Posterior vena cava (tissue), 2 donors: ENCODE measurements at places on chromosomes 5 and 9.

GRCh38 chr9:27626244-27627187 is 53.2 kb upstream of the C9orf72 start:
- no peak for DNase-seq

DNA sequence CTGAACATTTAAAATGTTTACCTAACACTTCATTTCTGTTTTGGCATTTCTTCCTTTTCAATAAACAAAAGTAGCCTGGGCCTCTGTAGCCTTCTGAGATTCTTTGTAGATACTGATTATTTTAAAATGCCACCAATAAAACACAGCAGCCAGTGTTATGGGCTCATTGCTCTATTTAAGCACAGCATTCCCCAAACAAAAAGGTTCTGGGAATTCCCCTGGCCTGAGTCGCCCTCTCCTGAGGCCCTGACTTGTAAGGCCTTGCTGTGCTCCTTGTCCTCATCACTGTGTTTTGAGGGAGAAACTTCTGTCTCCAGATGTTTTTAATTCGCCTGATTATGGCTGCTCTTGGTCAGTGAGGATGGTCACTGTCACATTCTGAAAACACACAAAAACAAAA is 33.0 kb upstream of the CTXN3 start:
- no peak for DNase-seq

GRCh38 chr9:75965231-75965630 is 74.8 kb downstream of the PCSK5 start:
- no peak for DNase-seq

GRCh38 chr5:86152988-86153560 is 464.7 kb upstream of the COX7C start:
- DNase-seq = no peak

GRCh38 chr5:14269395-14269794 is 126.3 kb downstream of the TRIO start:
- no peak for DNase-seq

DNA sequence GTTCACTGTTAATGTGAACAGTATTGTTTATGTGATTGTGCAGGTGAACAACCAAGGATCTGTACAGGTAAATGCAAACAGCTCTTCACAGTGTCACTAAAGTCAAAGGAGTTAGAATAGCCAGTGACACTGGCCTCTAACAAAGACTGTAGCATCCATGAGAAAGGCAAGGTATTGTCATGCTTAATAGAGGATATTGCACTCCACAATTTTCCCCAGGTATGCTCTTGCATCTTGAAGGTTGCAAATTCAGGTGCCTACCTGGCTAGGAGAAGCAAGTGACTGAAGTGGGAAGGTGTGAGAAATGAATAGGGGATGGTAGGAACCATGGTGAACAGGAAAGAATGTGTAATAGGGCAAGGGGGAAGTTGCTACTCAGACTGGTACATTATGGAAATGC is 101.2 kb upstream of the EFNA5 start:
- no peak for DNase-seq

DNA sequence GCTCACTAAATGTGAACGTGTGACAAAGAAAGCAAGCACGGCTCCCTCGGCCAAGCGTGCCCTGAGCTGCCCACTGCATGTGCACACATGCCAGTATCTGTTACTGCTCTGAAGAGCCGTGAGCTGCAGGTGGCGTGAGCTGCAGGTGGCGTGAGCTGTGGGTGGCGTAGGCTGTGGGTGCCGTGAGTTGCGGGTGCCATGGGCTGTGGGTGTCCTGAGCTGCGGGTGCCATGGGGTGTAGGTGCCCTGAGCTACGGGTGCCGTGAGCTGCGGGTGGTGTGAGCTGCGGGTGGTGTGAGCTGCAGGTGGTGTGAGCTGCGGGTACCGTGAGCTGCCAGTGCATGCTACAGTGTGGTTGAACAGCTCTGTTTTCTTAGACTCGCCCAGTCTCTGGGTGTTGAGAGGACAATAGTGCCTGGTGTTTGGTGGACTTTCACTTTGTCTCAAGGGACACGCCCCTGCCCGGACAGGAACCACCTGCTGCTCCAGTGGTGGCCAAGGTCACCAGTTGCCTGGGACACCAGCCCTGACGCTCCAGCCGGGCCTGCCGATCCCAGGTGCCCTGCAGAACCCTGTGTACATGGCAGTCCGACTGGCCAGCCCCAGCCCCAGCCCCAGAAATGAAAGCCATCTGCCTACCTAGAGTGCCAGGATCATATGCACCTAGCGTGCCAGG is 6.7 kb downstream of the CCDC187 start:
- DNase-seq = no peak

- DNase-seq = no peak
Measured at GRCh38 chr9:109190151-109190550, 23.1 kb upstream of the FRRS1L start.

DNA sequence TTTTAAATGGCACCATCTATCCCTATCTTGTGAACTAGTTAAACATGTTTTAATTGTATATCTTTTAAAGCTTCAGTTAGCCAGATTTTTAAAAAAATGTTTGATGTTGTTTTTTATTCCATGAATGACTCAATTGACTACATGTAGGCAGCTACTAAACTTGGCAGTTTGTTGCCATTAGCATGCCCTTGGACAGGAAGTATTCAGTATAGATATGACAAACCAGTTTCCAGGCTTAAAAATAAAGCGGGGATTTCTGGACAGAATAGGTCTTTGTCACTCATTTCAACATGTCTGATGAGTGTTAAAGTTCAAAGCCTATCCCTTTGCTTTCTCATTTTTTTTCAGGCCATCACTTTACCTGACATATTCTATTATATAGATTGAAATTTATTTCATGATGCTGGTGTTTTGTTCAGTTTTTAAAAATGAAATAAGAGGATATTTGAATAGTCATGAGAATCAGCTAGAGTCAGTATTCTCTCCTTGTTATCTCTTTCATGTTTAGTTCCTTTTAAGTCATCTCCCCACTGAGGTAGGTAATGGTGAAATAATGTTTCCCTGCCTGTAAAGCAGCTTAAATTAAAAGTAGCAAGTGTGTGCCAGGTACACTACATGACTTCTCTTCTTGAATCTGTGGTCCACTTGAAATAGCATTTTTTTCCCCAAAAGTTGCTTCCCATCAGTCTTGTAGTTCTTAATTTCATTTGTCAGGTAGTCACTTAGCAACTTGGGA is 11.9 kb downstream of the TNFAIP8 start:
- no peak for DNase-seq

DNA sequence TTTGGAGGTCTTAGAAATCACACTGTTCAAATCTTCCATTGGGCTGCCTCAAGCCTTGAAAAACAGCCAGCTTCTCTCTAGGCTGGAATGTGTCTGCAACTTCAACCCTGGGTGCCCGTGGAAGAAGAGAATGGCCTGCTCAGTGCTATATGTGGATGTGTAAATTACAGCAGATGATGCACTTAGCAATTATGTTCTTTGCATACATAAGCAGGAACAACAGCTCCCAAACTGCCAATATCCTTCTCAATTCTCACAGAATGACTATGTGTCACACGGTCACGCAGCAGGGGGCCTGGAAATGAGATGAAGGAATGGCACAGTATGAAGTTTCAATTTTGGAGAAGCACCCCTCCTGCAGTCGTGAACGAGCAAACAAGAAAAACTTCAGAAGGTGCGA is 175.2 kb upstream of the SMARCA2 start:
- no peak for DNase-seq

DNA sequence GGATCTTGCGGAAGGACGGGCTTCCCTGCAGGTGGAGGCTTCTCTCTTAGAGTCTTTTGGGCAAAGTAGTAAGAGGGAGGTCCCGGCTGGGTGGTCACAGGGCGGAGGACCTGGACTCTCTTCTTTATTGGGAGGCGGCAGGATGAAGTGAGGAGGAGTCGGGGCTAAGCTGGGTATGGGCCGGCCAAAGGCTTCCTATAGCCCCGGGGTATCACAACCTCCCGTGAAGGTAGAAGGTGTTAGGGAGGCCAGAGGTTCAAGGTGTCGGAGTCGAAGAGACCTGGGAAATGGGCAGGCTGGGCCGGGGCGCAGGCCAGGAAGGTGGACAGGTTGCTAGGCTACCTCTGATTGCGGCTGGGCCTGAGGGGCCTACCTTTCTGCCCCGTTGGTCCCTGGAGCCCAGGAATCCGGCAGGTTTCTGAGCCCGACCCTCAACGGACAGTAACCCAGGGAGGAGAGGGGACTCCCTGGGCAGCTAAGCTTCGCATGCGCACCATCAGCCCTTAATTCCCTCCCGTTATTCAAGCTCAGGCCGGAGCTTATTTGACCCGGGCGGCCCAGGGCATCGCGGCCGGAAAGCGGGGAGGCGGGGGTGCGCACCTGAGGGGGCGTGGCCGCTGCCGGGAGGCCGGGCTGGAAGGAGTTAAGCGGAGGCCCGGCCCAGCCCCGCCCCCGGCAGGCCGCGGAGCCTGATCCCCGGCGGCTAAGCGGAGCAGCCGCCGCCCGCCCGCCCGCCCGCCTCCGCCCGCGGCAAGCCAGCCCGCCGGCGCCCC is at the start of gene TESK1:
TSS of gene TESK1 (plus strand) at position 685 of the 773 bp plus-strand sequence. CDS start 358 bp downstream, outside the sequence.
- peak; percentile 91 for DNase-seq

- DNase-seq = no peak
Measured at GRCh38 chr5:162529886-162530285, 462.3 kb downstream of the GABRG2 start.

DNA sequence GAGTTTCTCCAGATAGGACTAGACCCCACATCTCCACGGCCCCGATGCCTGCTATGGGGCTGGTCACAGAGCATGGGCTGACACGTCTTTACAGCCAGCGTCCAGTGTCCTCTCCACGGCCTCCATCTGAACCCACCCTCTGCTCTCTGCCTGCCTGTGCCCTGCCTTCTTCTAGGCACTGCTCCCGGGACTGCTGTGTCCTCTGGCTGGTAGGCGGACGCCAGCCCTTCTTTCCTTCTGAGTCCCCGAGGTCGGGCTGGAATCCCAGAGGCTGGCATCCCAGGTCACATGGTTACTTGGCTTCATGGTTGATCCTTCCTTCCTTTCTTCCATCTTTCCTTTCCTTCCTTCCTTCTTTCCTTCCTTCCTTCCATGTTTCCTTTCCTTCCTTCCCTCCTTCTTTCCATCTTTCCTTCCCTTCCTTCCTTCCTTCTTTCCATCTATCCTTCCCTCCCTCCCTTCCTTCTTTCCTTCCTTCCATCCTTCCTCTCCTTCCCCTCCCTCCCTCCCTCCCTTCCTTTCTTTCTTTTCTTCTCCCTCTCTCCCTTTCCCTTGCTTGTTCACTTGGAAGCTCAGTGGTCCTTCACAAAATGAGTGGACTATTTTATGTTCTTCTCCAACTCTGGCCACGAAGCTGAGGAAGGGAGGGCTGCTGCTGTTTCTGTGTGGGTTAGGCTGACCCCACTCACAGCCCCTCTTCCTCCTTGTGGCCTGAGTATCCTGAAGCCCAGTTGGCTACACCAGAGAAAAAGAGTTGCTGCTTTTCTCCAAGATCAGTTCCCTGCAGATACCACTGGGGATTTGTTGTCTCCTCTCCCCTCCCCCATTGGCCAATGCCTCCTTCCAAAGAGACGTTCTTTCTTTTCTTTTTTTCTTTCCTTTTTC is 66.8 kb upstream of the NEURL1B start:
- no peak for DNase-seq

GRCh38 chr5:179297026-179297425 is 48.2 kb downstream of the ADAMTS2 start:
- peak; percentile 67 for DNase-seq

- peak; percentile 75 for DNase-seq
Measured at GRCh38 chr5:2131826-2132496, 249.2 kb upstream of the IRX4 start.

- DNase-seq = no peak
Measured at GRCh38 chr9:130660326-130660682, 4.1 kb upstream of the PRDM12 start.

DNA sequence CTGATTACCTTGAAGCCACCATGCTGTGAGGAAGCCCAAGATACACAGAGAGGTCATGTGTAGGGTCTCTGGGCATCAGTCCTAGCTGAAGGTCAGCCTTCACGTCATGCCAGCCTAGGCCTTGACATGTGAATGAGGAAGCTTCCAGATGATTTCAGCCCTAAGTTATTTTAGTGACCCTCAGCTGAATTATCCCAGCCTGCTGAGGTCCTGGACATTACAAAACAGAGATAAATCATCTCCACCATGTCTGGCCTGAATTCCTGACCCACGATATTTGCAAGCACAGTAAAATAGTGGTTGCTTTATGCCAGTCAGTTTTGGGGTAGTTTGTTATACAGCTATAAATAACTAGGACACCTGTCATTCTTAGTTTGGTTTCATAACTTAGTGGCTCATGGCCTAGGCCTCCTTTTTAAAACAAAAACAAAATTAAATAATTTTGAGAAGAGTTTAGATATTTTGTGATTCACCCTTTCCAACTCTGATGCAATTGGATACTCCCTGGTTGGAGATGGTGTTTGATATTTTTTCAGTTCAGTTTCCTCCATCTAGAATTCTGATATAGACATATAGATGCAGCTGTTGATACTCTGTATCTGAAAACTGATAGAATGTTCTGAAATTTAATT is 571.3 kb upstream of the CLINT1 start:
- DNase-seq = no peak

- peak; percentile 81 for DNase-seq
Measured at GRCh38 chr9:137615387-137615871, 3.4 kb upstream of the EHMT1 start.

DNA sequence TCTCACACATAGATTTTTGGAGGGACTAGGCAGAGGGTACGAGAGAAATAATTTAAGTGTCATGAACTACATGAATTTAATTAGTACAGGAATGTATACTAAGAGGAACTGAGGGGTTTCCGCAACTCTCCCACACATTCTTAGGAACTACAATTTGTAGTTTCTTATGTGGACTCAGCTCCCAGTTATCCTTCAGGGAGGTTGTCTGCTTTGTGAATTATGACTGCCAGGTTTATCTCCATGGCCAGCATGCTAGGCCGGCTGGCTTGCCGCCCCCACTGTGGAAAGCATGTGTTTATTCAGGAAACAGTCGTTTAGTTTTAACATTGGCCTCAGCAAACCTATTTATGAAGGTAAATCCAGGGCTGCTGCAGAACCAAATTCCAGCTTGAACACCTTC is 415.0 kb downstream of the KCTD16 start:
- DNase-seq = no peak

DNA sequence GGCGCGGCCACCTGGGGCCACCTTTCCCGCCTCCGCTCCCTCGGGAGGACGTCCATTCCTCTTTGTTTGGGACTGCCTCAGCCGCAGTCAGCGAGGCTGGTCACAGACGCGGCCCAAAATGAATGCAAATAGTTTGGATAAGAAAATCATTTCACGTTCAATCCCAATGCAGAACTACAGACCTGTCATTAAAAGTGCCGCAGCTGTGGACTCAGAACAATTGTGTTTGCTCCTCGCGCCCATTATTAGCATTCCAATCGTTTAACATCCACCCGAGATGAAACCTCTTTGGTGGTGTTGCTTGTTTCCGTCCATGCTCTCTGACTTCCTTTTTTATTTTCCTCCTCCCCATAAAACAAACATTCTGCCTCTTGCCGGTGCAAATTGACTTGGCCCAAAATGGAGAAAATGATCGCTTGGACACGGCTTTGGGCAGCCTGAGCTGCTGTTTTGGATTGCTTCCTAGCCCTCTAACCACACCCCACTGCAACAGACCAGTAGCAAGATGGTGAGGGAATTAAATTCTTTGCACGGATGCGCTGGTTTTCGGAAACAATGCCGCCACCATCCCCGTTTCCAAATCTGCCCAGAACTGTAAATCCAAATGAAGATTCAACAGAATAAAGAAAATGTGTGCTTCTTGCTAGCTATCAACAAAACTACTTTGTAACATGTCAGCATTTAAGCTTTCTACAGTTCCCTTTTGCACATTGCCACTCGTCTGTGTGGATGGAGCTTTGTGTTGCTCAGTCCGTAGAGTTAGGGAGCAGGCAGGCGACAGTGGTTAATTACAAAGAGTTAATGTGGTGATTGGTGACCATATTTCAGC is 784 bp downstream of the NLN start:
- no peak for DNase-seq
